ENCODE measurements at places on chromosomes 6 and 20.

DNA sequence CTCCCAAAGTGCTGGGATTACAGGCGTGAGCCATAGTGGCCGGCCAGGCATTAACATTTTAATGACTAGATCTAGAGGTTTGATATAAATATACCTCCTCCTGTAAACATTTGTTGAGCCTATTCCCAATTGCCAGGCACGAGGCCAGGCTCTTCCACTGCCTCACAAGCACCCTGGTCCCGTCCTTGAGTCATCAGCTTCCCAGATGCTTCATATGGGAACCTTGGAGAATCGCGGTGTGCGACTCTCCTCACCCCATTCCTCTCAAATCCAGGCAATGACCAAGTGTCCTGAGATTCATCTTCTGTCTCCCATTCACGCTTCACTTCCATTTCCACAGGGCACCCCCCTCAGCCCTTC, 35.9 kb upstream of the PIM1 start:
- peak; percentile 16 for DNase-seq

- DNase-seq = no peak
Measured at GRCh38 chr6:89208551-89208950, 8.6 kb downstream of the GABRR1 start.

GRCh38 chr6:108222504-108222903, 38.3 kb downstream of the SNX3 start:
- no peak for DNase-seq

- no peak for DNase-seq
Measured at GRCh38 chr6:40164345-40164755, 230.1 kb upstream of the MOCS1 start.

DNA sequence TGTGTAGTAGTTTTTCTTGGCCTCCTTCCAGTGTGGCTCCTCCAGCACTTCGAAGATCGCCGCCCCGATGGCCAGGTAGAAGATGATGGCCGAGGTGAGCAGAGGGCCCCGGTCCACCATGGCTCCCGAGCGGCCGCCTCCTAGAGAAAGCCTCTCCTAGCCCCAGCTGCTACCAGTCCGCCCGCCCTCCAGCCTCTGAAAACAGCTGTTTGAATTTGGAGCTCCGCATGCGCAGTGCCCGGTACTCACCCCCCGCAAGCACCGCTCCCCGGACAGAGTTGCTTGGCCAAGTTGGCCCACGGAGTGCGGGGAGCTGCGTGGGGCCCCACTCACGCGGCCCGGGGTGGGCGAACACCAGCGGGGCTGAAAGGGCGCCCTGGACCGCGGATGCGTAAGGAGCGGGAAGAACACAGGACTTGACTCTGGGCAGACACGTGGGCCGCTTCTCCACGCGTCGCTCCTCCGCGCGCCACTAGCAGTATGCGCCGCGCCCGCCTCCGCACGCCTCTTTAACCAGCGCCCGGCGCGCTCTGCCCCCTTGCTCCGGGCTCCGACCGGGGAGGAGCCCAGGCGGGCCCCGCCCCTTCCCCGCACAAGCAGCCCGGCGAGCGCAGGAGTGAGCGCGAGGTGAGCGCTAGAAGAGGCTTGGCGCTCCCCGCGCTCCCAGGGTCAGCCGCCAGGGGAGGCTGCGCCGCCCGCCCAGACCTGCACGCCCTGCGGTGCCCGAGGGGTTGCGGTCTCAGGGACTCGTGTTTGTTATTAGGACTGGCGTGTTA, at the start of gene KCNK5:
Gene KCNK5 (minus strand): TSS at position 484 of the 776 bp plus-strand sequence. CDS start 364 bp downstream, at position 120.
- peak; percentile 87 for DNase-seq

GRCh38 chr20:34403908-34404307, 40.8 kb downstream of the ITCH start:
- no peak for DNase-seq

DNA sequence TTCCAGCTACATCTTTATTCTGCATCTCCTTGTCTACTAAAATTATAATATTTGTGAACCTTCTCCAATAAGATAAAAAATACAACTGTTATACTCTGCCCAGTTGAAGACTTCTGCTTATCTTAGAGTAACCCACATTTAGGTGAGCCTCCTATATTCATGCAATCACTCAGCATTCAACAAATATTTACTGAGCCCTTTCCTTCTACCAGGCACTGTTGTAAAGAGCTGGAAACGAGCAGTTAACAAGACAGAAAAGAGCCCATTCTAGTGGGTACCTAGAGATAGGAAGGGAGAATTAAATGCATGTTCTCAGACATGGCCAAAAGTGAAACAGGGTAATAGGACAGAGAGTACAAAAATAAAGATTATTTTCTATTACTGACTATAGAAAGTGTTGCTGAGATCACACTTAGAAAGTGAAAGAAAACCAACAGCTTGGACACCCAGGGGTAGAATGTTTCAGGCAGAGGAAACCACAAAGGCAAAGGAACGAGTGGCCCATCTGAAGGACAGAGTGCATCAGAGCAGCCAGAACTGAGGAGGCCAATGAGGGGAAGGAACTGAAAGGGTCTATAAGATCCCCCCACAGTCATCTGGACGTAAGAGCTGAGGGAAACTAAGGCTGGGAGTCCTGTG, 50.8 kb upstream of the SMLR1 start:
- no peak for DNase-seq

- DNase-seq = no peak
Measured at GRCh38 chr6:158853880-158854213, 34.7 kb upstream of the EZR start.

- no peak for DNase-seq
Measured at GRCh38 chr20:50737352-50737751, 6.0 kb downstream of the PARD6B start.

- no peak for DNase-seq
Measured at GRCh38 chr20:63067266-63067635, 60.5 kb upstream of the BHLHE23 start.

- no peak for DNase-seq
Measured at GRCh38 chr6:152233547-152234320, 403.4 kb downstream of the SYNE1 start.

DNA sequence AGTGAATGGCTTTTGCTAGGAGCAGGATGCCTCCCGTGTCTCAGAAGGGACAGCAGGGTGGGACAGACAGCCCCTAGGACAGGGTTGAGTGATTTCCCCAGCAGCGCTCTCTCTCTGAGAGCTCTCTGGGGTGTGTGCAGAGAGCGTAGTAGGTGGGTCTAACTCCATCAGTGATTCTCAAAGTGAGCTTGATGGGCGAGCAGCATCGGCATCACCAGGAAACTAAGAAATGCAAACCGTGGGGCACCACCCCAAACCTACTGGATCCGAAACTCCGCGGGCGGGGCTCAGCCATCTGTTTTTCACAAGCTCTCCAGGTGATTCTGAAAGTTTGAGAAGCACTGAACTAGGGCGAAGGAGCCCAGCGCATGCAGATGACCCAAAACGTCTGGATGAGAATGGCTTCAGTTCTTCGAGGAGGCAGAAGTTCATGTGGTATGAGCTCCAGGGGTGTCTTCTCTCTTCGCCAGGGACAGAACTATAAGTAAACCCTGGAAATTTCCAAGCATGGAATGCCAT, 119.6 kb upstream of the RNF24 start:
- DNase-seq = no peak

- peak; percentile 11 for DNase-seq
Measured at GRCh38 chr6:150603176-150603575, 3.5 kb downstream of the PLEKHG1 start.

DNA sequence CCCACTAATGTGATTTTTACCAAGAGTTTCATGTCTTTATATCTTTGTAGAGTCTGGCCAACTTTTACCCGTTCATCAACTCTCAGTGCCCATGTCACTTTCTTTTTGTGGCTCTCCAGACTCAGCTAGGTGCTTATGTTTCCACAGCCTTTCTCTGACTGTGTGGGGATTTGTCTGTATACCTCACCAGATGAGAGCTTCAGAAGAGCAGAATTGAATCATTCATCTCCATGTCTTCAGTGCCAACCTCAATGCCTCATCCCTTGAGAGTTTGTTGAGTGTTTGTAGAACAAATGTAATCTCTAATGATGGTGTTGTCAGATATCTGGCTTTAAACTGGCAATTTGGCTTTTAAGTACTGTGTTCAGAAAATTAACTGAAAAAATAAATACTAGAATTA, 16.8 kb upstream of the CCN2 start:
- DNase-seq = no peak

GRCh38 chr6:99588618-99589289, 17.9 kb upstream of the PRDM13 start:
- DNase-seq = peak; percentile 76

GRCh38 chr6:34005901-34006531, 139.9 kb downstream of the GRM4 start:
- DNase-seq = no peak

DNA sequence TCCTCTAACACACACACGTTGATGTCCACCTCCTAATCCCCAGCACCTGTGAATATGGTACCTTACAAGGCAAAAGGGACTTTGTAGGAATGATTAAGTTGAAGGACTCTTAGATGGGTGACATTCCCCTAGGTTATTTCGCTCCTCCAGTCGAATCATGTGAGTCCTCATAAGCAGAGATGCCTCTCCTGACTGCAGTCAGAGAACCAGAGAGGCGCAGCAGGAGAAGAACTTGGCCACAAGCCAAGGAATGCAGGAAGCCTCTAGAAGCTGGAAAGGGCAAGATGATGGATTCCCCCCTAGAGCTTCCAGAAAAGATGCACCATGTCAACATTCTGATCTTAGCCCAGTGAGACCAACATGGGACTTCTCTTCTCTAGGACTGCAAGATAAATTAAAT, 133.1 kb upstream of the PTPRT start:
- peak; percentile 11 for DNase-seq

DNA sequence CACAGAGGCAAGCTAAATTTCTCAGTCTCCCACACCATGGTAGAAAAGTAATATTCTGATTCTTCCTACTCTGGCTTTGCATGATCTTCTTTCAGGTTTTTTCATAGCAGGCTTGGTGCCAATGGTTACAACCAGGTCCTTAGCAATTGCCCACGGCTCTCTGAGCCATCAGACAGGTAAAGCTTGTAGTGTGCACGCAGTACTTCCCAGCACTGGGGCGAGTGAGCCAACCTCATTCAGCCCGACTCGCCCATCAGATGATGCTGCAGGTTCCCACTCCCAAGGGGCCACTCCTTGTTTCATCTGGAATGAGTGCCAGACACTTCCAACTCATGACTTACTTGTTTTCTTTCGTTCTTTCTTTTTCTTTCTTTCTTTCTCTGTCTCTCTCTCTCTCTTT, 78.3 kb downstream of the PERP start:
- no peak for DNase-seq

GRCh38 chr6:26272171-26272637, 92.8 kb upstream of the BTN3A2 start:
- peak; percentile 51 for DNase-seq

DNA sequence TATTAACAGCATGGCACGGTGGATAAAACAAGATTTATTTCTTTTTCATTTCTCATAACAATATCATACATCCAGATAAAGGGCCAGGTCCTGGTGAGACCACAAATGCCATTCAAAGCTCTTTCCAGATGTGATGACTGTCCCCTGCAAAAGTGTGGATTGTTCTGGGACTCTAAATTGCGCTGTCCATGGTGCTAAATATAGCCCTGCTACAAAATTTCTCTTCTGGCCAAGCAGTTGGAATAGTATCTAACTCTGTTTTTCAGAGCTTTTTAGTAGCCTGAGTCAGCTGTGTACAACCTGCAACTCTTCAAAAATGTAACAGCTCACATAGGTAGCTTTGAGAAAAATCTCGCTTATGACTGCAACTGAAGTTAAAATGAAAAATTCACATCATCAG, 115.8 kb downstream of the MANEA start:
- peak; percentile 46 for DNase-seq

DNA sequence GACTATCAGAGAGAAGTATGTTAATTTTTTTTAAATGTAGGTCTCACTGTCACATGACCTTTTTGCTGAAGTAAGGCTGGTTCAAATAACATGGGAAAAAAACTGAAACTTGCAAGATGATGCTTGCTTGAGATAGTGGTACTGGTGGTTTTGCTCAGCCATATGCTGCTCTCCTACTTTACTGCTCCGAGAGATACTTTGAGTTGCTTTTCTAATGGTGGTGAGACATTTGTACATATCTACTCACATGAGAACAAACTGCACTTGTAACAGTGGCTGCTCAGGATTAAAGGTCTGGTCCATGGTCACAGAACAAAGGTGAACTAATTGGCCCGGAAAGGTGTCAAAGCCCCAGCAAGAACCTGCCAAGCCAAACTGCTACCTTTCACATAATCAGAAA, 106.2 kb upstream of the BEND3 start:
- DNase-seq = no peak

- DNase-seq = peak; percentile 28
Measured at GRCh38 chr6:108622641-108623298, 62.1 kb downstream of the FOXO3 start.

- no peak for DNase-seq
Measured at GRCh38 chr6:144401736-144402733, 116.9 kb downstream of the UTRN start.

DNA sequence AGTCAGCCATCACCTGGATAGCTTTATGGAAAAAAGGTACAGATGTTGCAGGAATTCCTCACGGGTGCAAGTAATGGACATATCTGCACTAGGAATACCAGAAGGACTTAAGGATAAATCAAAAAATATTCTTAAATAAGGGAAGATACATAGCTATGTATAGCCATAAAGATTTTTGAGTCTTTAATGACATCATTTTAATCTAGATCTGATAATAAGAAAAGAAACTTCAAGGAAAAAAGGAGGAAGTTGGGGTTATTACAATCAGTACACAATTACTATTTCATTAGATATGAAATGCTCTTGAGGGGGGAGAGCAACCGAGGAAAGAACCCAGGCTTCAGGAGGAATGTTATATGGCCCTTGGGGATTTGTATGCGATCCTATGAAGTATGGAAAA, 110.2 kb downstream of the FOXC1 start:
- no peak for DNase-seq

DNA sequence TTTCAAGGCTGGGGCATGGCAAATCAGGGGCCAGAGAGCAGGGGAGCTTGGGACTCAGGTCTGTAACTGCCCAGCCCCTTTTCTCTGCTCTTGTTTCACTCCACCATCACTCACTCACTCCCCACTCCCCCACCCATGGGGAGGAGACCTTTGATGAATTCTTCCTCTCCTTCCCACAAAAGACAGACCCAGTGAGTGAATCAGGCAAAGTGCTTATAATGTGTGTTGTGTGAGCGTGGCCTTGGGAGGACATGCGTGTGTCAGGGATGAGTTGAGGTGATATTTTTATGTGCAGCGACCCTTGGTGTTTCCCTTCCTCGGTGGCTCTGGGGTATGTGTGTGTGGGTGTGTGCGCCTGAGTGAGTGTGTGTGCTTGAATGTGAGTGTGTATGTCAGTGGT, 1.0 kb upstream of the CUL9 start:
- peak; percentile 14 for DNase-seq

GRCh38 chr6:49649988-49650387, 13.3 kb upstream of the RHAG start:
- no peak for DNase-seq

GRCh38 chr20:20143646-20144045, 91.3 kb downstream of the CFAP61 start:
- no peak for DNase-seq

DNA sequence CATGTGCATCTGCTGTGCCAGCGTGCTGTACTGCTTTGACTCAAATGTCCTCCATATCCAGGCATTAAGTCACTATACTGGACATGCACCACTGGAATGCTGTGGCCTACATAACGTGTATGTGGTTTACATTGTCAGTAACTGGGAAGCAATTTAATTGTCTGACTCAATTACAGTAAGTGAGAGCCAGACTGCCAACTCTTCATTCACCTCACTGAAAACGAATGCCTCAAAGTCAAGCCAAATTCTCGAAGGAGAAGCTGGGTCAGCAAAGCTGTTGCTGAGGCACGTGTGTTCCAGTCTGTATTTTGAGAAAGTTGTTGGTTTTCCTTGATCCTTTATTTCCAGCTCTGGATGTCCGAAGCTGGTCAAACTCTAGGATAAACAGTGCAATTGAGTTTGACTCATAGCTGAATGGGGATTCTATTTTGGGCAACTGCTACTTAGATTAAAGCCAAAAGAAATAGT, 534.3 kb downstream of the COL12A1 start:
- DNase-seq = no peak

GRCh38 chr20:4176187-4176586, 160.8 kb upstream of the RNF24 start:
- no peak for DNase-seq

Data from RKO (cell line).